Ureter (tissue), 1 donor: ENCODE measurements at places on chromosomes 7 and 10. TPM values are rescaled to one million over a fixed set of nuclear protein-coding genes. Genes with fewer than 3 reads are reported as not detected.

DNA sequence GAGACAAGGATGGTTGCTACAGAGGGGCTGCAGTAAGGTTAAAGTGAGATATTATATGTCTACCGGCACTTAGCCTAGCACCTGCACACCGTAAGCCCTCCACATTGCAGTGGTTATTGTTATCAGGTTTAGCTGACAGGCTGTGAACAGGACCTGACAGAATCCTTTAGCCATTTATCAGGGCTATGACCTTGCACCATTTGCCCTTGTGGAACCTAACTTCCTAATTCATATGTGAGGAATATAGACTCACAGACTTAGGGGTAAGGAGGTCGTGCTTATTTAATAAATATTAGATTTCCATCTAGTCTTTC lies 10.1 kb downstream of the NCOA4 start:
- DNase-seq, result no peak

Gene AUTS2
- 119 TPM for total RNA-seq

GRCh38 chr10:26799342-26799741 lies 61.4 kb downstream of the ABI1 start:
- no peak for DNase-seq

GRCh38 chr7:13832346-13832745 lies 157.1 kb downstream of the ETV1 start:
- DNase-seq, result no peak

- no peak for DNase-seq
Measured at GRCh38 chr10:18282094-18282493, 141.9 kb downstream of the CACNB2 start.

DNA sequence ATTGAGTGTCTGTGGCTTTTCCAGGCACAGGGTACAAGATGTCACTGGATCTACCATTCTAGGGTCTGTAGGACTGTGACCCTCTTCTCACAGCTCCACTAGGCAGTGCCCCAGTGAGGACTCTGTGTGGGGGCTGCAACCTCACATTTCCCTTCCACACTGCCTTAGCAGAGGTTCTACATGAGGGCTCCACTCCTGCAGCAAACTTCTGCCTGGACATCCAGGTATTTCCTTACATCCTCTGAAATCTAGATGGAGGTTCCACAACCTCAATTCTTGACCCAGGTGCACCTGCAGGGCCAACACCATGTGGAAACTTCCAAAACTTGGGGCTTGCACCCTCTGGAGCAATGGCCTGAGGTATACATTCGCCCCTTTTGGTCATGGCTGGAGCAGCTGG lies 183.7 kb downstream of the KCND2 start:
- DNase-seq, result no peak

DNA sequence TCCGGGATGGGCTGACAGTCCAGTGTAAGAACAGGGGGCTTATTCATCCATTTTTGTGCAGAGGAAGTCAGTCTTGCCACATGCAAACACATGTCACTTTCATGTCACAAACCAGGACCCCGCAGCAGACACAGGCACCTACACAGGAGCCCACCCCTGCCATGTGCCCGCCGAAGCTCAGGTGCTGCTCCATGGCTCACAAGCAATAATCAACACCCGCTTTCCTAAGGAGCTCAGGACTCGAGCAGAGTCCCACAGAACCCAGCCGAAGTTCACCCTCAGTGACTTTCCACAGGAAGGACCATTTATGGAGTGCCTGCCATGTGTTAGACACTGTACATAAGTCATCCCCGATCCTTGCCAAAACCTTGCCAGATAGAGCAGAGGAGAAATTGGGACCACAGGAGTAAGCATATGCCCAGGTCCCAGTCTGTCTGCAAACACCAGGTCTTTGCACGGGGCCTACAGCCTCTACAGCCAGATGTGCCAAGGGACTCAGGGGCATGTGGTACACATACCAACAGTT lies 99.4 kb downstream of the EBF3 start:
- no peak for DNase-seq

Gene PAX4
- not detected for total RNA-seq

DNA sequence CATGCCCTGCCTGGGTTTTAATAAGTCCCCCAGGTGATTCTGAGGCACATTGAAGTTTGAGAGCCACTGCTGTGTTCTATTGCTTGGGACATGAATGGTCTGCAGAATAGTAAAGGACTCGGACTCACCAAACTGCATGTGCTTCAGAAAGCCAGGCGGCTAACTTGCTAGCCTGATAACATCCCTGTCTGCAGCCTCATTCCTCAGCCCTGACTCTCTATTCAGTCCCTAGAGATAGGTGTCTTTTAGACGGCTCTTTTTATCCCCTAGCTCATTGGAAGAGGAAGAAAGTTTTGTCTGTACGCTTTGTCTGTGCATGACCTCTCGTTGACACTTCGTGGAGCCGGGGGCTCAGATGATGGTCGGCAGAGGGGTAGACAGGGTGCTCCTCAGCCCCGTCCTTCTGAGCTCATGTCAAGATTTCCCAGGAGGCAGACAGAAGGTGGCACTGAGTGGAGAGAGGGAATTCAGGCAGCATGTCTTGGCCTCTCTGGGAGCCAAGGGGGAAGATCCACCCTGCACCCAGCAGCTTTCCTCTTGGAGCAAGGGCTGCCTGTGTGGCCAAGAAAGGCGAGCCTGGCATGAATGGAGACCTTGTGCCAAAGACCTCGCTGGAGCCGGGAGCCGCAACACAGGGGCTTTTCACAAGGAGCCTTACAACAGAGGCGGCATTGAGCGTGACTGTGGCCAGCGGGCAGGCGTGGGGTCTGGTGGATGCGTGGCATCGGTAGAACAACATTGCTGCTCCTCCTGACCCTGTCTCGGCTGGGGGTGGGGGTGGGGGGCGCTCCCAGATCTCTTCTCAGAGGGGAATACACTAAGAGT lies 51.1 kb upstream of the PODXL start:
- DNase-seq, result no peak
